ENCODE measurements at places on chromosomes 4 and X.

DNA sequence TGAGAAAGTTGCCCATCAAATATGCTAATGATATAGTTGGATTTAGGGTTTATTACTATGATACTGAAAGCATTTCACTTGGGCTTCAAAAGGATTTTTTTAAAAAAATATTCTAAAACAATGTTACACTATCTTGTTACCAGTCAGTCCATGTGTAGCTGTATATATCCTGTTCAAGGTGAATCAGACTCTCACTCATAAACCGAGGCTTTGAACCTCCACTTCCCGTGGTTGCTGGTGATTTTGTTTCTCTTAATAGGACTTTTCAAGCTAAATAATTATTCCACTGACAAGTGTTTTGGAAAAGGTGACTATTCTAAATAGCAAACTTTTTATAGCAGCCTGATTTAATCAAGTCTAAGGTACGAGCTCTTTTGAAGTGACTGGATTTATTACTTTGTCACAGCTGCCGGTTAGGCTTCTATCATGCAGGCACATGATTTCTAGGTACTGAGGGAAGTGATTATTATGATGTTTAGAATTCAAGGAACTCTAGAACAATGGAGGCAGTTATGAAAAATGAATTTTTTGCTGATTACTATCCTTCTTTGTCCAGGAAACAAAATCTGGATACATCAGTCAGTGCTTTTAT is 287.7 kb downstream of the KCTD8 start:
- DNase-seq = no peak

DNA sequence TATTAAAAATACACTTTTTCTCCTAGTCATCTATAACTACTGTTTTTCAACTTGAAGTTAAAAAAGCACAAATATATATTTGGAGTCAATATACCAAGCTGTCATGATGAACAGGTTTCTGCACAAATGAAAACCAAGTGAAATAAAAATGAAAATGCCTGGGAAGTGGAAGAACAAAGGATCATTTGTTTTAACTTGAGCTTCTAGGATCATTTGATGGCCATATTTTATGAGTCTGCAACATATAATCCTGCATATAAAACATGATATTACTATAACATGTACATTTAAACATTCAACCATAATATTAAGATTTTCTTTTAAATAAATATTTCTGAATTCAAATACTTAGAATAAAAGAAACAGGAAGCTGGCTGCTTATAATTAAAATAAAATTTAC is 8.5 kb upstream of the ARHGEF38 start:
- DNase-seq = no peak

DNA sequence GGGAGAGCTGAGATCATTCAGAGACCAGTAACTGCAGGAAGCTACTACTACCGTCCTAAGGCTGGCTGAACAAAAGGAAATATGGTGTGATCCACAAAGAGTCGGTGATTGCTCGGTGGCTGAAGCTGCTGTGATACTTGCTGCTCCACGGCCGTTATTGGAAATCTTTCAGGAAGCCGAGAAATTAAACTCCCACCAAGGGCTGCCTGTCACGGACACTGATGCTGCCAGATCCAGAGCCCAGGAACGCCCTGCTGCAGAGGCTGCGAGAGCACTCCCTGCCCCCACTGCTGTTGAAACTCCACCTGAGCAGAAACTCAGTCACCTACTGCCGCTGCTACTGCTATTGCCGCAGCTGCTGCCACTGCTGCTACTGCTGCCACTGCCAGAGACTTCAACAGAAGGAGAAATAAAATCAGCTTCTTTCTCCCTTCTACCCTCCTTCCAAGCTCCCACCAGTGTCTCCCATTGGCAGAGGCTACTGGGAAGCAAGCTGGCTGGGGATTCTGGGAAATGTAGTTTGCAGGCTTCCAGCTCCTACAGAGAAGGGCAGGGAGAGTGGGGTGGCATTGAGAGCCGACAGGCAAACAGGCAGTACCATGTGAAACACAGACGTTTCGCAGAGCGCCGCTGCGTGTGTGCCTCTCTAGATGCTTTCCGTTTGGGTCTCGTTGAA is 126.0 kb upstream of the ENPP6 start:
- peak; percentile 56 for DNase-seq

GRCh38 chr4:12791536-12791935 is 692.6 kb downstream of the RAB28 start:
- no peak for DNase-seq

- no peak for DNase-seq
These were observed 45.6 kb downstream of the GLUD2 start for GRCh38 chrX:121093011-121093410.

GRCh38 chr4:89303177-89303576 is 4.4 kb downstream of the GPRIN3 start:
- peak; percentile 73 for DNase-seq

- DNase-seq = no peak
These were observed 379.9 kb downstream of the PDGFC start for GRCh38 chr4:156591679-156592078.

DNA sequence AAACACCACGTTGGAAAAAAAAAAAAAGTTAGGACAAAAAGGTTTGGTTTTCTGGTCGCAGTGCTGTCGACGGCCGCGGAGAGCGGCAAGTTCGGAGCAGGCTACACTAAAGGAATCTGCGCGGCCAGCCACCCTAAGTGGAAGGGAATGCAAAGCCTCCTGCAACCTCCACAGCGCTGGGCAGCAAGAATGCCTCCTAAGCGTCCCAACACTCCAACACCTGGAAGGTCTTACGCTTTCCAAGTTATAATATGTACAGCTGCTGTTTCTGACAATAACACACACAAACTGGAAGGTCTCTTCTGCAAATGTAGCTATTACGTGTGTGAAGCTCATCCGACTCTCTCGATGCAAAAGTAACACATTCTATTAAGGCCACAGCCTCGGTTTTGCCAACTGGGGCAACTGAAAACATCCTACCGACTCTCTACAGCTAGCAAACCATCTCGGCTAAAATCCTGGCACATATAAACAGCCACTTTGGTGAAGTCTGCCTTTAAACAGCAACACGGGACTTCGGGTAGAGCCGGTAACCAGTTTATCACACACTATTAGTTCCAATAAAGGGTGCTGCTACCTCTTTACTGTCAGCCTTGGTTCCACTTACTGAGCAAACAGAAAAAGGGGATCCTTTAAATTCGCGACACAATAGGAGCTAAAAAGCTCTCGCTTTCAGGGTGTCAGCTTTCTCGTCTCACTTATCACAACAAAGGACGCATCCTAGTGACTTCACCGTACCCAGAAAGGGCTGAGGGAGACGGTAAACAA is 895 bp downstream of the SMIM14 start:
- DNase-seq = peak; percentile 27

GRCh38 chr4:94304365-94304971 is 38.2 kb downstream of the HPGDS start:
- no peak for DNase-seq

- no peak for DNase-seq
These were observed 1176.8 kb downstream of the FAM133A start for GRCh38 chrX:94850811-94851210.

- no peak for DNase-seq
These were observed 379.4 kb downstream of the FBXW7 start for GRCh38 chr4:152156442-152156841.

DNA sequence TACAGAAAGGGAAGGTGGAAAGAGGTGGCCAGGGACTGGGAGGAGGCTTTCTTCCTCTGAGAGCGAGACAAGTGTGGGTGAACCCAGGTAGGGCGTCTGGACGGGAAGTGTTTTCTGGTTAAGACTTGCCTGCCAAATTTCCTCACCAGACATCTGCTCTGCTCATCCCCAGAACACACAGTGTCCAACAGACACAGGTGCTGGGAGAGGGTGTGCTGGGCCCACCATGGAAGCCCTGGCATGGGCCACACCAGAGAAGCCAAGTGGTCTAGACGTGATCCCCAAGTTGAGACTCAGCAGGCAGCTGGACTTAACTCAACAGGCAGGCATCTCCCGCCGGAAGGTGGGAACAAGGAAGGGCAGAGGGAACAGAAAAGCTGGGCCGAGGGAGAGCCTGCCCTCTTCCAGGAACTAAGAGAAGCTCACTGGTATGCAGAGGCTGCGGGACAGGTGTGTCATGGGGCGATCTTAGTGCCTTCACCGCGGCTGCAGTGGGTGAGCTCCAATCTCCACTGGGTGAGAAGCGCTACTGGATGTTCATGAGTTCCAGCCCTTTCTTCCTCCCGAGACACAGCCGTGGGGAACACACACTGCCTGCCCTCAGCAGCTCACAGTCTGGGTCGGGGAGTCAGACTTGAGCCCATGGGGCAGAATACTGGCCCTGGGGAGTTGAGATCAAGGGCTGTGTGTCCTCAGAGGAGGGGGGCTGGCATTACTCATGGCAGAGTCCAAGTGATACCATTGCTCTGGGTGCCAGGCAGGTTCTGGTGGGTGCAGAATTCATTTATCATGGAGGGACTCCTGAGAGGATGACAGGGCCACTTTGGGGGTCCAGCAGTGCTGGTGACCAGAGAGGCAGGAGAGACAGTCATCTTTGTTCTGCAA is 110.2 kb downstream of the CPZ start:
- DNase-seq = no peak

DNA sequence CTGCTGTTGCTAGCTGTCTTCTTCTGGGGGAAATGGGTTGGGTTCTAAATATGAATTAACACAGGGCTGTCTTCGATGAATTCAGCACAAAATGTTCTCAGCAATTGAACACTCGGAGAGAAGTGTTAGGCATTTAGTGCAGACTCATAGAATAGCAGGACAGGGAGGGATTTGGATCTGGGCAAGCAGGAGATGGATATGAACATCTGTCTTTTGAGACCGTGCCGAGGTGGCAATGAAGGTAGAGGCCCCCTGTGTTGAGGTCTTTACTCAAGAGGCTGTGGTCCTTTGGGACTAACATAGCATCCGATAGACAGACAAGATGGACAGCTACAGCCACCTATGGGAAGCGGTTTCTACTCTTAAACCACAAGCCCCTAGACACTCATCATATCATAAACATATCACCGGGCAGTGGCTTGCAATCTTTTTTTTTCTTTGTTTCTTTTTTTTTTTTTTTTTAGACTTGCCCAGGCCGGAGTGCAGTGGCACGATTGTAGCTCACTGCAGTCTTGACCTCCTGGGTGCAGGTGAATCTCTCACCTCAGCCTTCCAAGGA is 6.7 kb downstream of the CD99 start:
- DNase-seq = no peak

DNA sequence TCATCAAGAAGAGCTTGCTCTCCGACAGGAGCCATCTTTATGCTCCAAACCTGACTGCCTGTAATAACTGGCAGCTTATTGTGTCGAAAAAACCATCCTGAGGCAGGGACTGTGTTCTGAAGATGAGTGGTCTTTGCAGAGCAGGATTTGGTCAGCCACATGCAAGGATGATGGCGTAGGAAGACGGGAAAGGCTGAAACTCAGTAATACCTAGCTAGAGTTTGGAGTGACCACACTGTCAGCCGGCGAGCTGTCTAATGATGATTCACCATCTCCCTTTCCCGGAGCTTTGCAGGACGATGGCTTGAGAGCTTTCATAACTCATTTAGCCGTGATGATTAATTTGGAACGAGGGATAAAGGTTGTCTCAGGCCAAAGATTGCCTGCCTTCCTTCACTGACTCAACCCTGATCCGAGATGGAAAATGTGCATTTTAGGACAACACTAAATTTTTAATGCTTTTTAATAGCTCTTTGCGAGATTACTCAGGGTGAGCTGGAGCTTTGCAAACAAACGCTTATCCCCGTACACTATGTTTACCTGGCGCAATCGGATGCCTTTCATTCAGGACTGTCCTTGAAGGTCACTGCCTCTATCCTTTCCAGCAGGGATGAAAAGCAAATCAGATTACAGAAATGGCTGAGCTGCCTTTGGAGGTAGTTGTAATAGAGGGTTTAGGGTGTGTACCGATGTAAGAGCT is 288.5 kb downstream of the ASMT start:
- no peak for DNase-seq

- DNase-seq = no peak
These were observed 23.4 kb downstream of the NSG1 start for GRCh38 chr4:4410271-4410670.

DNA sequence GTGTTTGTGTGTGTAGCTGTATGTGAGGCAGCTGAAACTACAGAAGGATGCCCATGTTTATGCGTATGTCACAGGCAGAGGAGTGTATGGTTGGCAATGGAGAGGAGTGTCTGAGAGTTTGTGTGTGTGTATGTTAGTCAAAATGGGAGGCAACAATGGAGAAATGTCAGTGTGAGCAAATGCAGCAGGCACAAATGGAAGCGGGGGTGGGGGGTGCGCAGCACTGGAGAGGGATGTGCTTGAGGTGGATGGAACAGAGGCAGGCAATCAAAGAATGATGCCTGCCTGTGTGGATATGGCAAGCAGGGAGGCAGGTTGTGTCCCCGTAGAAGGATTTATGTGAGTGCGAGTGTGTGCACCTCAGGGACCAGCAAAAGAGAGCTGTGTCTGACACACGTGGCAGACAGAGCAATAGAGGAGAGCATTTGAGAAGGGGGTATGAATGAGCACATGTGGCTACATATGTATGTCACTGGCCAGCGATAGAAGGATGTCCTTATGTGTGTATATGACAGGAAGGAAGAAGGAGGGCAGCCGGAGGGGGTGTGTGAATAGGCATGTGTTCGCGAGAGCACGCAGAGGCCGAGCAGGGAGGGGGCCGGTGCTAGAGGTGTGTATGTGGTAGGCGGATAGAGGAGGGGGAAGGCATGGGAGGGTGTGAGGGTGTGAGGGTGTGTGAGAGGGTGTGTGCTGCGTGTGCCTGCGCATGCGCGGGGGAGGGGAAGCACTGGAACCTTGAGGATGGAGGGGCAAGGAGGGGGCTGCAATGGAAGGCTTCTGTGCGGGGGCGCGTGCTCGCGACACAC is 1.1 kb downstream of the PJA1 start:
- peak; percentile 76 for DNase-seq

- no peak for DNase-seq
These were observed 206.1 kb downstream of the MID1 start for GRCh38 chrX:10414156-10414824.

DNA sequence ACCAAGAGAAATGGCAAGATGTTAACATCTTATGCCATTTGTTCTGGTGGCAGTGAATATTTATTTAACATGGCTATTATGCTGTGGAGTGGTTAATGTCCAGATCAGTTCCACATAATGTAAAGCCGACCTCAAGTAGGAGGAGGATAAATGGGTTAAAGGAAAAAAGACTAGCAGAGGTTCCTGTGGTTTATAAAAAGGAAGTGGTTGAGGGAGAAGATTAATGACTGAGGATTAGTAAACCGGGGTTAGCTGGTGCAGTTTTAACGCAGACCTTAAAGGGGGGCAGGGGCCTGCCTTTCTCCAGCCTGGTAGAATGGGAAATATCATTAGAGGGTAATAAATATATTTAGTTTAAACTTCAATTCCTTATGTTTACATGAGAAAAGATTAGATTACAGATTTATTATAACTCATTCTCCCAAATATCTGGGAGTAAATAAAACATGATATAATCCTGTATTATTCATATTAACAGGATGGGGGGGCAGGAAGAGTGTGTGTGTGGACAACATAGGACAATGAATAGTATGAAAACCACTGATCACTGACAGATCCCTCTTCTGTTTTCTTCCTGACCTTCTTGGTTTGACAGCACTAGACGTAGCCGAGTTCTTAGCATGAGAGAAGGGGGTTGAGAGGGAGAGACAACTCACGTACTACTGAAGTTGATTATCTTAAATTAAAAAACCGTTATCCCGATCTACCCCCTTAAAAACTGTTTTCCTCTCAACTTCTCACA is 124.1 kb upstream of the LIMCH1 start:
- no peak for DNase-seq

GRCh38 chr4:78032446-78032845 is 24.7 kb upstream of the FRAS1 start:
- no peak for DNase-seq

- no peak for DNase-seq
These were observed 63.9 kb downstream of the TRMT44 start for GRCh38 chr4:8504279-8505007.

Measured in CD4-positive, alpha-beta T cell treated with Interleukin-1 beta for 1 hour (primary cell).